Effector memory CD8-positive, alpha-beta T cell (primary cell): ENCODE measurements at places on chromosomes 11 and 22.

GRCh38 chr11:3196161-3197043, 22.2 kb downstream of the MRGPRG start:
- no peaks in the 10 kb centered on the region for H3K4me1 ChIP-seq
- no peak for DNase-seq
- no peak overlapping the region for H3K4me3 ChIP-seq
- H3K27ac ChIP-seq: no peak overlapping the region
- peaks cover 4% of the 10 kb centered on the region for H3K36me3 ChIP-seq

- H3K27ac ChIP-seq: no peak overlapping the region
- peaks cover 42% of the 10 kb centered on the region for H3K27me3 ChIP-seq
- peaks cover 4% of the 10 kb centered on the region for H3K4me1 ChIP-seq
- DNase-seq: no peak
These were observed 14.1 kb downstream of the CREB3L1 start for GRCh38 chr11:46291441-46292150.

DNA sequence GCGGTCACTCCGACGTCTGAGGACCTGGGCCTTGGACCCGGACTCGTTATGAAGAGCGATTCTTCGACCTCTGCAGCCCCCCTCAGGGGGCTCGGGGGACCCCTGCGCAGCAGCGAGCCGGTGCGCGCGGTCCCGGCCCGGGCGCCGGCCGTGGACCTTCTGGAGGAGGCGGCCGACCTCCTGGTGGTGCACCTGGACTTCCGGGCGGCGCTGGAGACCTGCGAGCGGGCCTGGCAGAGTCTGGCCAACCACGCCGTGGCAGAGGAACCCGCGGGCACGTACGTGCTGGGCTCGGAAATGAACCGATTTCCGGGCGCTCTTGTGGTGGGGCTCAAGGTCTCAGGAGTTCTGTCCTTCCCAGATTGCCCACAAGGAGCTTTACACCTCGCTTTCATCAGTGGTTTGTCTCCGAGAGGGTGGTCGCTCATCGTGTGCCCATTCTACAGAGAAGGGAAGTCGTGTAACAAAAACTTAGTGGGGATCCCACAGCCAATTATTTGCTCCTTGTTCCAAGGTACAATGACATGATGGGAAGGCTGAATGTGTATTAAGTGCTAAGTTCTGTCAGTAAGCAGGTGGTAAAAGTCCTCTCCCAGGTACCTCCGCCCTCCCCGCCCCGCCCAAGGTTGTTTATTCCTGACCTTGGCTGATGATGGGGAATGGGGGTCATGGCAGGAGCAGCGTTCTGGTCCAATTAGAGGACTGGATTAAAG, 695 bp downstream of the PEX26 start:
- peak overlapping the region; percentile 97 for H3K27ac ChIP-seq
- H3K4me1 ChIP-seq: peaks cover 31% of the 10 kb centered on the region
- no peaks in the 10 kb centered on the region for H3K27me3 ChIP-seq
- H3K4me3 ChIP-seq: peak overlapping the region; percentile 82

DNA sequence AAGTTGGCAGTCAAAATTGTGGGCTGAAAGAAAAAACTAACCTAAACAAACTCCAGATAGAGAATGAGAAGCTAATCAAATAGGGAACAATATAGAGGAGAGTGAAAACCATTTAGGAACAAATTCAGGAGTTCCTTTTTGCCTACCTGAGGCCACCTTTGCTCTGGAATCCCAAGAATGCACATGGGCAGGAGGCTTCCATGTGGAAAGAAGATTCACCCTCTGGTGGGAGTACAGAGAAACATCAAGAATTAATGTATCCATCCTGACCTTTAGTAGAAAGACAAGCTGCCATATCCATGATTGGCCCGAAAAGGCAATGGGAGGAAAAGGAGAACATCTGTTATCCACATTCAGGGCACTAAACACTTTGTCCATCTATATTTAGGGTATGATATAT, 35.0 kb upstream of the MRGPRX1 start:
- peaks cover 21% of the 10 kb centered on the region for H3K27me3 ChIP-seq
- DNase-seq: no peak
- H3K36me3 ChIP-seq: no peaks in the 10 kb centered on the region

- peak overlapping the region; percentile 28 for H3K27ac ChIP-seq
- peak; percentile 46 for DNase-seq
- H3K4me3 ChIP-seq: peak overlapping the region; percentile 59
- peaks cover 33% of the 10 kb centered on the region for H3K4me1 ChIP-seq
- H3K27me3 ChIP-seq: no peaks in the 10 kb centered on the region
- peaks cover 9% of the 10 kb centered on the region for H3K36me3 ChIP-seq
These were observed 15.8 kb downstream of the TMEM258 start for GRCh38 chr11:61776561-61777075.

- no peaks in the 10 kb centered on the region for H3K36me3 ChIP-seq
- no peak overlapping the region for H3K4me3 ChIP-seq
- peaks cover 4% of the 10 kb centered on the region for H3K4me1 ChIP-seq
- H3K27me3 ChIP-seq: peaks cover 33% of the 10 kb centered on the region
These were observed 7.8 kb downstream of the DNAJB13 start for GRCh38 chr11:73958521-73959141.

GRCh38 chr22:37776639-37777005, 31.1 kb upstream of the GCAT start:
- DNase-seq: no peak
- no peak overlapping the region for H3K27ac ChIP-seq
- no peaks in the 10 kb centered on the region for H3K4me1 ChIP-seq
- H3K4me3 ChIP-seq: no peak overlapping the region
- H3K36me3 ChIP-seq: peaks cover 3% of the 10 kb centered on the region
- H3K27me3 ChIP-seq: no peaks in the 10 kb centered on the region

DNA sequence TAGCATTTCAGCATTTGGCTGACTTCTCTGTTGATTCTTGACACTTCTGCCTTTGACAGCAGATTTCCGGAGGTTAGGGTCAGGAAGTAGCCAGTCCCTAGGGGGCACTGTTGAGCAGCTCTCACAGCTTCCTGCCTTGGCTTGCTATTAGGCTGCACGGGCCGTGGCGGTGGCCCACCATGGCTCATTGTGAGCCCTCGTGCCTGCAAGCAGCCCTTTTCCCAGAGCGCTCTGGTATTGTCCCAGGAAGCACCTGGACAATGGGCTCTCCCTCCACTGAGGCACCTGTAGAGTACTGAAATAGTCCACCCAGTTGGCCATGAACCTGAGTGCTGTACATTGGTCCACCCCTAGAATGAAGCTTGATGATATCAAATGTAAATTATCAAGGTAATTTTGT, 100.2 kb upstream of the GAL start:
- no peak overlapping the region for H3K4me3 ChIP-seq
- H3K27me3 ChIP-seq: no peaks in the 10 kb centered on the region
- peak overlapping the region; percentile 64 for H3K27ac ChIP-seq
- H3K4me1 ChIP-seq: peaks cover 20% of the 10 kb centered on the region
- H3K36me3 ChIP-seq: peaks cover 51% of the 10 kb centered on the region

- no peaks in the 10 kb centered on the region for H3K36me3 ChIP-seq
- no peak overlapping the region for H3K4me3 ChIP-seq
- DNase-seq: no peak
These were observed 198.8 kb downstream of the FAT3 start for GRCh38 chr11:92423115-92424034.

GRCh38 chr11:122756417-122756816, 81.9 kb upstream of the CRTAM start:
- H3K27ac ChIP-seq: peak overlapping the region; percentile 41
- H3K4me1 ChIP-seq: peaks cover 19% of the 10 kb centered on the region
- DNase-seq: peak; percentile 48
- H3K4me3 ChIP-seq: no peak overlapping the region
- no peaks in the 10 kb centered on the region for H3K36me3 ChIP-seq
- no peaks in the 10 kb centered on the region for H3K27me3 ChIP-seq

DNA sequence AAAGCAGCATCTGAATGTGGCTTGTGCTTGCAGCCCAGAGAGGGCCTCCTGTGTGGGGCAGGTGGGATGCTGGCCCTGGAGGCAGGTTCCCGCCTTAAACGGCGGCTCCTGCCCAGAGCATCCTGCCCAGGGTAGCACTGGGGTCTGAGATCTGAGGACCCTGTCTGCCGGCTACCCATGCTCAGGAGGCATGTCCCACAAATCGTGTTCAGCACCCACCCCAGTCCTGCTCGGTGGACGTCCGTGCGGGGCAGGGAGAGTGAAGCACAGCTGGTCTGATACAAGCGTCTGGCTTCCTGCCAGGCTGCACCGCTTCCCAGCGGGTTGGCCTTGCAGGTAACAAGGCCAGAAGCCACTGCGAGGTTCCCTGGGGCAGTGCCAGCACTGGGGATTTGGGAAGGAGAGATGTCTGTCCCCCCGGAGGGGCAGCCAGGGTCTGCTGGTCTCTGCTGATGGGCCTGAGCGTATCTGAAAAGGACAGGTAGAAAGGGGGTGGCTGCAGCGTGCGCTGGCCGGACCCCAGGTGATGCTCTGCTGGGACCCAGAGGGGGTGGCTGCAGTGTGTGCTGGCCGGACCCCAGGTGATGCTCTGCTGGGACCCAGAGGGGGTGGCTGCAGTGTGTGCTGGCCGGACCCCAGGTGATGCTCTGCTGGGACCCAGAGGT, 3.6 kb downstream of the TRABD start:
- peaks cover 55% of the 10 kb centered on the region for H3K36me3 ChIP-seq
- peak overlapping the region; percentile 98 for H3K27ac ChIP-seq
- H3K4me3 ChIP-seq: peak overlapping the region; percentile 95
- no peaks in the 10 kb centered on the region for H3K27me3 ChIP-seq

GRCh38 chr11:94794287-94795168, 26.4 kb downstream of the AMOTL1 start:
- no peak overlapping the region for H3K27ac ChIP-seq
- no peaks in the 10 kb centered on the region for H3K4me1 ChIP-seq
- no peak for DNase-seq
- H3K4me3 ChIP-seq: no peak overlapping the region
- H3K36me3 ChIP-seq: no peaks in the 10 kb centered on the region

GRCh38 chr22:28779833-28780232, 7.3 kb downstream of the CCDC117 start:
- no peak for DNase-seq
- no peak overlapping the region for H3K4me3 ChIP-seq
- H3K36me3 ChIP-seq: peaks cover 80% of the 10 kb centered on the region

DNA sequence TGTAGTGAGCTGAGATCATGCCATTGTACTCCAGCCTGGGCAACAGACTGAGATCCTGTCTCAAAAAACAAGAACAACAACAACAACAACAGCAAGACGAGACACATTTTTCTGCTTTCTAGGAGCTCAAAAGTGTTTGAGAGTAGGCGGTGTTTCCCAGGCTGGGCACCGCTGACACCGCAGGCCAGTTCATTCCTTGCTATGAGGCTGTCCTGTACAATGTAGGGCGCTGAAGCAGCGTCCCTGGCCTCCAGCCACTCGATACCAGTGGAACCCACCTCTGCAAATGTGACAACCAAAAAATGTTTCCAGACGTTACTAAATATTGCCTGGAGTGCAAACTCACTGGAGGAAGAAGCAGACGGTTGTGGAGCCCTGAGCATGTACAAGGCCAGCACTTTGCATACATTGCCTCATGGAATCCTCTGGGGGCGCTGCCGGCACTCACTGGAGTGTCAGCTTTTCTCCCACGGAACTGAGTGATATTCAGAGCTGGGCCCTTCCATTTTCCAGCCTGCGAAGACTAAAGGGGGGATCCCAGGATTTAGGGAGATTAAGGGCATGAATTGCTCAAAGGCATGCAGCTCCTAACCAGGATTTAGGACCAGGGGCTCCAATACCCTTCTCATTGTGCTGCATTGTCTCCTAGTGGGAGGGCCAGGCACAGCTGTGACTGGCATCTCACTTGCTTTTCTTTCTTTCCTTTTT, 5.8 kb upstream of the MIEF1 start:
- peak; percentile 30 for DNase-seq
- H3K27ac ChIP-seq: no peak overlapping the region
- H3K4me1 ChIP-seq: no peaks in the 10 kb centered on the region
- H3K36me3 ChIP-seq: peaks cover 6% of the 10 kb centered on the region
- peaks cover 6% of the 10 kb centered on the region for H3K27me3 ChIP-seq

DNA sequence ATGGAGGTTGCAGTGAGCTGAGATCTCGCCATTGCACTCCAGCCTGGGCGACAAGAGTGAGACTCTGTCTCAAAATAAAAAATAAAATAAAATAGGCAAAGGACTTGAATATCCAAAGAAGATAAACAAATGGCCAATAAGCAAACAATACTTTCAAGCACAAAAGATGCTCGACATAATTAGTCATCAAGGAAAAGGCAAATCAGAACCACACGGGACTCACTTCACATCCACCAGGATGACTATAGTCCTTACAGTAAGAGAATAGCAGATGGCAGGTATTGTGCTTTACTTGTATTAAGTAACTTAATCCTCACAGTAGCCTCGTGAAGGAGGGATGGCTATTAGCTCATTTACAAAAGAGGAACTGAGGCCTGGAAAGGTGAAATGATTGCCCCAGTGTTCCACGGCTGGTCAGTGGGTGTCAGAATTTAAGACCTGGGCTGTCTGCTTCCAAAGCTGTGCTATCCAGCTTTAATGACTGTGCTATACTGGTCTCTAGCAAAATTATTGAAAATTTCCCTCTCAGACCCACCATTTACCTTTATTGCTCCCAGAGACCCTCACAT, 40.2 kb upstream of the RBFOX2 start:
- H3K4me3 ChIP-seq: no peak overlapping the region
- H3K27me3 ChIP-seq: no peaks in the 10 kb centered on the region
- DNase-seq: no peak

DNA sequence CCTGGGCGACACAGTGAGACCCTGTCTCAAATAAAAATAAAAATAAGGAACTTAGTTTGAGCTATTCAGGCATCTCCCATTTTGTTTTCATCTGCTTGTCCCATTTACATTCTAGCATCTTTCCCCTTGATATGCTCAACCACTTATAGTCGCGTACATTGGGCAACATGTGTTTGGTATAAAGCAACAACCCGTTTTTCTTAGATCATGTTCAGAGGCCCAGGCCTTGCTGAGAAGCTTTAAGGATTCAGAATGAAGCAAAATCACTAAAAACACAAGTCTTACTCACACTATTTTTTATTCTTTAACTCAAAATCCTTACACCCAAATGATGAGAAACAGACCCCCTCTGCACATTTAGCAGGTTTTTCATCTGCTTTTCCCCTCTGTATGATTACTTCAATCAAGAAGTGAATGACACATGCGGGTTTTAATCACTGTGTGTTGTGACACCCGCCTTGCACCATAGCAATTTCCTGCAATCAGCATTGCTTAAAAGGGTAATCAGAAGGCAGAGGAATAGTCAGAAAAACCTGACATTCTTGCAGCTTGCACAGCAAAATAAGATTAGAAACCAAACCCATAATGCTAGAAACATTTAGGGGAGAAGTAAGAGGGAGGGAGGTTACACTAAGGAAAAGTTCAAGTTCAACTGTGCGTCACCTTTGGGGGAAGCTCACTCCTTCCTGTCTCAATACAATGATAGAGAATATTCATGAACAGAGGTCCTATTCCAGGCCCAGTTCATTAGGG, 25.9 kb downstream of the ALG9 start:
- H3K4me1 ChIP-seq: no peaks in the 10 kb centered on the region
- H3K27ac ChIP-seq: no peak overlapping the region
- DNase-seq: no peak
- H3K4me3 ChIP-seq: no peak overlapping the region
- H3K36me3 ChIP-seq: peaks cover 32% of the 10 kb centered on the region

- H3K4me1 ChIP-seq: no peaks in the 10 kb centered on the region
- no peaks in the 10 kb centered on the region for H3K27me3 ChIP-seq
- DNase-seq: no peak
- no peaks in the 10 kb centered on the region for H3K36me3 ChIP-seq
These were observed 87.1 kb upstream of the LDLRAD3 start for GRCh38 chr11:35856756-35857155.
